Forelimb muscle (tissue), 1 donor: ENCODE measurements at places on chromosomes 5 and 9. TPM values are rescaled to one million over a fixed set of nuclear protein-coding genes. Genes with fewer than 3 reads are reported as not detected.
A peak's percentile ranks its signal among the peaks of the same experiment; 100 is the strongest.

GRCh38 chr9:14442956-14443355 lies 129.0 kb upstream of the NFIB start:
- DNase-seq, result no peak

GRCh38 chr5:54317511-54318260 lies 7.3 kb upstream of the ARL15 start:
- DNase-seq, result no peak

DNA sequence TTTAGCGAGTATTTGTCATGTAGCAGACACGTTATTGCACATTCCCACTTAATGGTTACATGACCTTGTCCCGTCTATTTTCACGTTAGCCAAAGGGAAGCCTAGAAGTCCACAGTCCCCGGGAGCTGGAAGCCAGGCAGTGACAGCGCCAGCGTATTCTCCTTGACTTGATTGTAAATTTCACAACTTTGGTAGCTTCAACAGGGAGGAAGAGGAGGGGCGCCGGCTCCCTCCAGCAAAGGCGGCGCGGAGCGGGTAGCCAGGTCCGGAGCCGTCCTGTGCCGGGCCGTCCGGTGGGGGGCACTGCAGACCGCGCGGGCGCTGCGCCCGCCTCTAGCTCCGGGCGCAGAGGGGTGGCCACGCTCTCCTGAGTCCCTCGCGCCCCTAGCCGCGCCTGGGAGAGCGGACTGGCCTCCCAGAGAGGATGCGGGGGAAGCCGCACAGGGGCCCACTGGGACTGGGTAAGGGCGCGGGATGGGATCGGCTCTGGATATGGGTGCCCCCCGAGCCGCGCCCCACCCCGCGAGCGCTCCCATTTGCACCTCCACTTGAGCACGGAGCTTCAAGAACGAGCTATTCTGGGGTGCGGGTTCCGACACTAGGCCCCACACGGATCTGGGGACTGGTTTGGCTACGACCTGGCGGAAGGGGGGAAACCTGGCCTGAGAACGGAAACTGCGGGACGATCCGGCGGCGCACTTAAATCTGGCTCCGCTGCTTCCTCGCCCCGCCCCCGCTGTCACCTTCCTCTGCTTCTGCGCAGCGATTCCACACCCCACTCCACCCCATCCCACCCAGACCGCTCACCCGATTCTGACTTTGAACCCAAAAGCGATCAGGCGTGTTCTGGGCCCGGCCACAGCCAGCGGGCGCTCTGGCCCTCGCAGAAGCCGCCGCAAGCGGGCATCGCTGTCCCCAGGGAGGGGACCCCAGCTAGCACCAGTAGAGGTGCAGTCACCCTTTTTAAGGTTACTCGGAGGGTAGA lies 23.8 kb downstream of the KLF4 start:
- DNase-seq, result no peak

C5orf58 gene
- 0.59 TPM for polyA plus RNA-seq

DNA sequence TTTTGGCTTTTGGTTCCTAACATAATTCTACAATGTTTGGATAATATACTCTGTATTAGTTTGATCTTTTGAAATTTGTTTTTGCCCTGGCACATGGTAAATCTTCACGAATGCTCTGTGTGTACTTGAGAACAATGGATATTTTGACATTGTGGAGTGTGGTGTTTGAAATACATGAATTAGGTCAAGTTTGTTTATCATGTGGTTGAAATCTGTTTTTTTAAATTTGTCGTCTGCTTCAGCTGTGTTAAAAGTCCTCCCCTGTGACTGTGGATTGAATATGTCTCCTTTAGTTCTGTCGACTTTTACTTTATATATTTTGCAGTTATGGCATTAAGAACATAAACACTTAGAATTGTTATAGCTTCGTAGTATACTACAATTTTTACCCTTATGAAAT lies 60.3 kb downstream of the DUSP1 start:
- DNase-seq, result no peak

DNA sequence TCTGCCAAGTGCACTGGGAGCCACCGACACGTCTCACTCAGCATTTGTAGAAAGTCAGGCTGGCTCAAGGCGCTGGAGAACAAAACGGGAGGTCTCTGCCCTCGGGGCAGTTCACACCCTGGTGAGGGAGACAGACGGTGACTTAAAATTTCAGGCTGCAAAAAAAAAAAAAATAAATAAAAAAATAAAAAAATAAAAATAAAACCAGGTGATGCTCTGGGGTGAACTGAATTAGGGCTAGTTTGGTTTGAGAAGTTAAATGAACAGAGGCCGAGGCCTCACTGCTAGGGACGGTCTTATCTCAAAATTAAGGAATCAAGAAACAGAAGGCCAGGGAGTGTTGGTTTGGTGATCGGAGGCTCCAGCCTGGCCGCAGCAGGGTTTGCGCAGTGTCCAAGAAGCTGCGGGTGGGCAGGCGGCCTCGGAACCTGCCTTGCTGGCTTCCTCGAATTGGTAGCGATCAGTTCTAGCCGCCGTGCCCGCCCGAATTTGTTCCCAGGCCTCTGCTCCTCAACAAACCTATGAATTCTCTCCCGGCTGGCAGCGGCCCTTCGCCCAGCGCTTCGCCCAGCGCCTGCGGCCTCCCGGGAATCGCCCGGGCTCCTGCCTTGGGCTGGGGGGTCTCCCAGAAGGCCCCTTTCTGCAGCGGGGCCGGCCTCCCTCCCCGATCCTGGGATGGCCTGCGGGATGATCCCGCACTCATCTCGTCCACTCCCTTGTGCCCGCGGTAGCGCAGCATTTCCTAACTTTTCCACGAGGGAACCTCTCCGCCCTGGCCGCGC lies 1.5 kb downstream of the NKX2-5 start:
- no peak for DNase-seq

OTULINL gene
- polyA plus RNA-seq, result 2.7 TPM

DNA sequence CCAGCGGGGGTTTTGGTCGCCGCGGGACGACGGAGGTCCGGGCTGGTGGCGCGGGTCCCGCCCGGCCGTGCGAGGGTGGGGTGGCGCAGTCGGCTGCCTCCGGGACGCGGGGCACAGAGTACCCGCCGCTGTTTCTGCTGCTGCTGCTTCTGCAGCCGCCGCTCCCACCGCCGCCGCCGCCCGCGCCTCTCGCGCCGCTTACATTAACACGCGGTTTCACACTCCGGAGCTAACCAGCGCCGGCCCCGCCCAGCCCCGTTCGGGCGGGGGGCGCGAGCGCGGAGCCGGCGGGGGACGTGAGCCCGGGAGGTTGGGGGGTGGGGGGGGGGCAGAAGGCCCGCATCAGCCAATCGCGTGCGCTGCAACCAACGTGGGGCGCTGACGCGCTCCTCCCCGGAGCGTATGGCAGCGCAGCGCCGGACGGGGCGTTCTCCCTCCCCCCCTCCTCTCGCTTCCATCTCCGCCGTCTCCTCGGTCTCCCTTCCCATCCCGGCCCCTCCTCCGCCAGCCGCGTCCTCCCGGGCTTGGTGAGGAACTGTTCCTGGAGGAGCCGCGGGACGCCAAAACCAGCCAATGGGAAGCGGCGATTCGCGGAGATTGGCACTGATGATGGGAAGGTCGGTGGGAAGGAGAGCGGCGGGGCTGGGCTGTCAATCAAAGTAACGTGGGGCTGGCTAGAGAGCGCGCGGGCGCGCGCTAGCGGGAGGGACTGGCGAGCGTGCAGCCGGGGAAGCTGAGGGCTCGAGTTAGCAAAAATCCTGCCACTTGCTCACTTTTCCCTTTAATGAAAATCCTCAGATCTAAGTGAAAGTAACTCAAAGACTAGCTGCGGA lies at the start of gene TLE1:
Gene TLE1, minus strand, starts transcription at position 205 of the 833 bp plus-strand sequence. CDS start 1,307 bp downstream, outside the sequence.
- DNase-seq, result peak; percentile 94

F2RL2 gene
- 0.63 TPM for polyA plus RNA-seq

DNA sequence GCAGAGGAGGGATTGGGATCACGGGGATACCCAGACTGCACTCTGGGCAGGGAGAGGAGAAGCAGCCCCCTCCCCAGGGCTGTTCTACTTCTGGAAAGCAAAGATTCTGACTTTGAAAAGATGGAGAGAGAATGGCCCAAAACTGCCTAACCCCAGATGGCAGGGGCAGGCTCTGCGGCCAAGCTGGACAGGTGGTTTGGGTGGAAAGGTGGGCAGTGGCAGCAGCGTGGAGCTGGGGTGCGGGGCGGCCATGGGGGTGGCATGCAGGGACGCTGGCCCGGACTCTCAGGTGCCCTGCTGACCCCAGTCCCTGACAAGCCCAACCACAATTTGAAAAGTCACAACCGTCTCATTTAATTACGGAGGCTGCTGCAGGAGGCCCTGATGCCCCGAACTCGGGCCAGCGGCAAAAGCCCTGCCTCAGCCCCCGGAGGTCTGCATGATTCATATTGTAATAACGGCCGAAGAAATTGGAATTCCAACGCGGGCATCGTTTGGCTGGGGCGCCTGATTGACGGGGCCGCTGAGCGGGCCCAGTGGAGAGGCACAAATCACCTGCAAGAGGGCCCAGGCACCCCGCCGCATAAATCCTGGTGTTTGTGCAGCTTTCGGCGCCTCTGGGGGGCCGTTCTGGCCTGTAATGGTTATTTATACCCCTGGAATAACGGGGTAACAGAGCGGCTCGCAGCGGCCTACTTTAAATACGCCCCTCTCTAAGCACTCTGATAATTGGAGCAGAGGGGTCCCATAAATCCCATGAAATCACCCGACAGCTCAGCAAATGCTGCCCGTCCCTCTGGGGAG lies 41.8 kb upstream of the FCN2 start:
- DNase-seq, result no peak

- no peak for DNase-seq
Measured at GRCh38 chr5:65276178-65276890, 205.4 kb downstream of the ADAMTS6 start.

OR1Q1 gene
- polyA plus RNA-seq, result not detected

- no peak for DNase-seq
Measured at GRCh38 chr5:138544181-138545134, 1.4 kb upstream of the ETF1 start.

GRCh38 chr9:123453831-123454321 lies 97.9 kb downstream of the CRB2 start:
- peak; percentile 59 for DNase-seq
